ENCODE measurements at places on chromosomes 6 and 20.

DNA sequence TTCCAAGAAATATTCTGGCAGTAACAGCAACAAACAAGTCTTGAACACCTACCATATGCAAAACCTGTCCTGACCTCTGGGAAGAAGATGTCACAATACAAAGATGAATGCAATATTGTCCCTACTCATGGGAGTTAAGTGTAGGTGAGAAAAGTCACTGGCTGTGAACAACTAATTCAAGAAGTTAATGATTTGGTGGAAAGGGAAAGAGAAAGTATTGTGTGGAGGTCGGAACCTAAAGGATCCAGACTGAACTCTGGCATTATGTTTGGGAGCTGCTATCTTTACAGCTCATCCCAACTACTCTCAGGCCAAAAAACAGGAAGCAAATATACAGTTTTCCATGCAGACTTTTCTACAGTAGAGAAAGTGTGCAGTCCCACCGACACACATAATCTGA lies 285.3 kb upstream of the PRDM1 start:
- peak; percentile 22 for DNase-seq

DNA sequence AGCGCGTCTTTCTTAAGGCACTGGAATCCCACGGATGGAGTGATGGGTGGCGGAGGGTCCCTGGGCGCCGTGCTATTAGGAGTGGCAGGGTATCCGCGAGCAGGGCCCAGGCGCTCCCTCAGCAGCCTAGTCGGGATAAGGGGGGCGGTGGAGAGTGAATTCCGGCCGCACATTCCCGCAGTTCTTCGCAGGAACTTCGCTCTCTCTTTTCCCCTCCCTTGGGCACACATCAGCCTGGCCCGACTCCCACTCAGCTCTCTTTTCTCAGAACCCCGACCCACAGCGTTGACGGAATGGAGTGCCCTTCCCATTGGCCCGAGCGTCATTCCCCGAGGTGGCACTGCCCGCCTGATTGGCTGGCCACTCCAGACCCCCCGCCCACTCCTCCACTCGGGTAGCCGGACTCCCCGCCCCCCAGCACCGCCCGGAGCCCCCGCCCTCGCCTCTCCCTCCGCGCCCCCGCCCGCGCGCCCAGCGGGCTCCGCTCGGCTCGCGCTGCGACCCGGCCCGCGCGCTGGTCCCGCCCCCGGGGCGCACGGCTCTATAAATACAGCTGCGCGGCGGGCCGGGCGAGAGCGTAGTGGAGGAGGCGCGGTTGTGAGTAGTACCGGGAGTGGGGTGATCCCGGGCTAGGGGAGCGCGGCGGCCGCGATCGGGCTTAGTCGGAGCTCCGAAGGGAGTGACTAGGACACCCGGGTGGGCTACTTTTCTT lies at the start of gene ID4:
Gene ID4 (plus strand): TSS at position 572 of the 712 bp plus-strand sequence. CDS start 385 bp downstream, outside the sequence.
- no peak for DNase-seq

DNA sequence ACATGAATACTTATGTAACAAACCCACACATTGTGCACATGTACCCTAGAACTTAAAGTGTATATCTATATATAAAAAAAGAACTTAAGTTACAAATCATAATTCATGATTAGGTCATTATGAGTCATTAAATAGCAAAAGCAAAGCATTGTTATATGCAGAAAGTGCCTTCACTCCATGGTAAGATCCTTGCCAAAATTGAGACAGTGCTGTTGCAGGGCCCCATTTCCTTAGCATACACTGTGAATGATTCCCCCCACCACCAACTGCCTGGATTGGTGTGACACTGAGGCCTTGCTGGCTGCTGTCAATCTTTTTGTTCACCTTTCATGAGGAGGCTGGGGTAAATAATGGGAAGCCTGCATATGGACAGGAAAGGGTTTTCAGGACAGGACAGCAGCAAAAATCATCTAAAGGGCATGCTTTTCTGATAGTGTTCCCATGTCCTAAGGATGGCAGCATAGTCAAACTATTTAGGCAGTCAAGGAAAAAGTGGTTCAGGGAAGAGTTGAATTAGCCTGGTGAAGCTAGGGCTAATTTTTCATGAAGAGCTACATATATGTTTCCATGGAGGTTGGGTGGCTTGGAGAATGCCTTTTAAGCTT lies 188.2 kb upstream of the ASCC3 start:
- DNase-seq: no peak

- peak; percentile 32 for DNase-seq
Measured at GRCh38 chr6:111565326-111566221, 40.1 kb downstream of the TRAF3IP2 start.

- peak; percentile 88 for DNase-seq
Measured at GRCh38 chr20:24948939-24949679, at the start of gene CST7. Gene CST7 (plus strand): TSS chr20:24949269. CDS start chr20:24949506, 237 bp downstream.

DNA sequence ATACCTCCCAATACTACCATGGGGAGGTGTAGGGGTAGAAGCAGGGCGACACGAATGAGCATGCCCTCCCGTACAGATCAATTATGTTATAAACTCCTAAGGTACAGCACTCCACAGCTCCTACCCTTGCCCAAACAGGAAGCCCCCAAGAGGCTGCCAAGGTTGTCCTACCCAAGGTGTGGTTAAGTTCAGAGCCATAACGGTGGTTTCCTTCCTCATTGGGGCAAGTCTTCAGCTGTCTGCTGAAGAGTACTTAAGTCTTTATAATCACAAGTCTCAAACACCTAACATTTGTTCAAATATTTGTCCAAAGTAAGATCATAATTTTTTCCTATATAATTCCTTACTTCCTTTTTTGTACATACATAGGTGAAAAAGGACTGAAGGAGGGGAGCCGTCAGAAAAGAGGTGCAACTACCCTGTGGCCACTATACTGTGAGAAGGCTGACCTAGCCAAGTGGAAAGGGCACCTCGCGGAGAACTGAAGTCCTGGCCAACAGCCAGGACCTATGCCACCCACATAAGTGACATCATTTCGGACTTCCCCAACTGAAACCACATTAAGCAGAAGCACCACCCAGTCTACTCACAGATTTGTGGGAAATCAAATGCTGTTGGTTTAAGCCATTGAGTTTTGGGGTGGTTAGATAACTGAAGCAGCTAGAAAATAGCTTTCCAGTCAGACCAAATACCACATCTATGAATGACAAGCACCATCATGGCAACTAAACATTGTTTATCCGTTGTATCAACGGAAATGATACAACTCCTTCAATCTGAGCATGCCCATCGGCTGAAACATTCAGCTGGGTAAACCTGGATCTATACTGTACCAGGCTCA lies 2.9 kb upstream of the RAB22A start:
- peak; percentile 90 for DNase-seq

DNA sequence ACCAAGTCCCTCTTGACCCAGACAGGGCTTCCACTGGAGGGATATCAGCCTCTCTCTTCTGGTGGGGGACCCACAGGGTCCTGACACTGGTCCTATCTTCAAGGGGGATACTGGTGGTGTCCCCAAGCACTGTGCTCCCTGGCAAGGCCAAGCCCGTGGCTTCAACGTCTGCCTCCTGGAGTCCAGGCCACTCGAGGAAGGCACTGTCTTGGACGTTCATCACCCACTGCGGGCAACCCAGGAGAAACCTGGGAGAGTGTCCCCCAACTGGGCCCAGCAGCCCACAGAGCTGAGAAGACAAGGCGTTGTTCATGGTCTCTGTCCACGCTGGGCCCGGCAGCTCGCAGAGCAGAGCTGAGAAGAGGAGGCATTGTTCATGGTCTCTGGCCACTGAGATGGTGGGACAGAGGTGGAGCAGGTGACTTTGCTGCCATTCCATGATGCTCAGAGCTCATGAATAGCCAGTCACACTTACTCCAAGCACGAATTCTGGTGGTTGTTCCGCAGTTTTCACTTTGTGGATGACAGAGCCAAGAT lies 37.5 kb upstream of the FRMD1 start:
- no peak for DNase-seq

- peak; percentile 21 for DNase-seq
Measured at GRCh38 chr6:144722925-144723324, 437.8 kb downstream of the UTRN start.

- DNase-seq: peak; percentile 88
Measured at GRCh38 chr6:20400456-20401204, 1.0 kb upstream of the E2F3 start.

DNA sequence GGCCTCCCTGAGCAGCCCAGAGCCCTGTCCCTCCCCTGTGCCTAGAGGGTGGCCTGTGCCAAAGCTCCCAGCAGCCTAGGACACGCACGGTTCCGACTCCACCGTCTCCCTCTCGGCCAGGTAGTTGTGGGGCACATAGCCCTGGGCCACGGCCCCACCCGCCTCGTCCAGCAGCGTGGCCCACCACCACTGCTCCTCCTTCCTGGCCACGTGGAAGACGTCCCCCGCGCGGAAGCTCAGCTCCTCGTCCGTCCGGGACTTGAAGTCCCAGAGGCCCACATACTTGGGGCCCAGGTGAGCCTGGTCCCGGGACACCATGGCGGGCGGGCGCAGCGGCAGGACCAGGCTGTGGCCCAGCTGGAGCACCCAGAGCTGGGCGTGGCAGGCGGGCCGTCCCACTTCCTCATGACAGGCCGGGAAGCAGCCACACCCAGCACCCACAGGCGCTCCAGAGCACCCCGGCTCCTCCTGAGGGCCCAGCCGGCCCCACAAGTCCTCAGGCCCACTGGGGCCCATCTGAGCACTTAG lies at the start of gene PTK6:
Gene PTK6 (minus strand): TSS at position 380 of the 528 bp plus-strand sequence. CDS start 62 bp downstream, at position 318.
- DNase-seq: no peak

DNA sequence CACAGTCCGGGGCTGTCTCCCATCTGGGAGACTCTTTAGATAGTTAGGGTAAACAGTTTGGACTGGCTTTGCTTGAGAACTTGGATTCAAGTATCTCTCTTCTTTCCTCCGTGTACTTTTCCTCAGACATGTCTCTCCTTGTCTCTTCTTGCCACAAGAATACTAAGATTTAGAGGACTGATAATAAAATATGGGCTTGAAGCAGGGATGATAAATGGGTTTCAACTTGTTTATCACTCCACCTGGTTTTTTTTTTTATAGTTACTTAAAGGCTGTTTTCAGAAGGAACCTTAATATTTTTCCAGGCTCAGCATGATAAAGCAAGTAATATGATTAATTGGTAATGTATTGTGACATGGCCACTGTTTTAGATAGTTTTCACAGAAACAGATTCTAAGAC lies 40.9 kb upstream of the KIF13A start:
- no peak for DNase-seq

- DNase-seq: no peak
Measured at GRCh38 chr20:62639765-62640164, 2.5 kb upstream of the SLCO4A1 start.

DNA sequence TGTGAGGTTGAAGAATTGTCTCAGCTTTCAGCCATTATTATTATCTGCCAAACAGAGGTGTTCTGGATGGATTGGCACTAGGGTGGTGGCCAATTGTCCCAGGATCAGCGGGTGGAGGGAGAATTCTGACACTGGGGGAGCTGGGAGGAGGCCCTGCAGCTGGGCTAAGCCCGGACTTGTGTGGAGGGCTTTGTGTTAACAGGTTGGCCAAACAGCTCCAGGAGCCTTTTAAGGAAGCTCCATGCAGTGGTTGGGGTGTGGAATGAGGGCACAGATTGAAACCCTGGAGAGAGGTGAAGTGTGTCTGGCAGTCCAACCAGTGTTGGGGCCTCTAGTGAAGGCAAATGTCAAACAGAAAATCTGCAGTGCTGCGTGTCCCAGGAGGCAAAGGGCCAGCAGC lies 135.8 kb downstream of the IMPG1 start:
- no peak for DNase-seq

- DNase-seq: no peak
Measured at GRCh38 chr6:37920667-37921066, 101.1 kb downstream of the ZFAND3 start.

DNA sequence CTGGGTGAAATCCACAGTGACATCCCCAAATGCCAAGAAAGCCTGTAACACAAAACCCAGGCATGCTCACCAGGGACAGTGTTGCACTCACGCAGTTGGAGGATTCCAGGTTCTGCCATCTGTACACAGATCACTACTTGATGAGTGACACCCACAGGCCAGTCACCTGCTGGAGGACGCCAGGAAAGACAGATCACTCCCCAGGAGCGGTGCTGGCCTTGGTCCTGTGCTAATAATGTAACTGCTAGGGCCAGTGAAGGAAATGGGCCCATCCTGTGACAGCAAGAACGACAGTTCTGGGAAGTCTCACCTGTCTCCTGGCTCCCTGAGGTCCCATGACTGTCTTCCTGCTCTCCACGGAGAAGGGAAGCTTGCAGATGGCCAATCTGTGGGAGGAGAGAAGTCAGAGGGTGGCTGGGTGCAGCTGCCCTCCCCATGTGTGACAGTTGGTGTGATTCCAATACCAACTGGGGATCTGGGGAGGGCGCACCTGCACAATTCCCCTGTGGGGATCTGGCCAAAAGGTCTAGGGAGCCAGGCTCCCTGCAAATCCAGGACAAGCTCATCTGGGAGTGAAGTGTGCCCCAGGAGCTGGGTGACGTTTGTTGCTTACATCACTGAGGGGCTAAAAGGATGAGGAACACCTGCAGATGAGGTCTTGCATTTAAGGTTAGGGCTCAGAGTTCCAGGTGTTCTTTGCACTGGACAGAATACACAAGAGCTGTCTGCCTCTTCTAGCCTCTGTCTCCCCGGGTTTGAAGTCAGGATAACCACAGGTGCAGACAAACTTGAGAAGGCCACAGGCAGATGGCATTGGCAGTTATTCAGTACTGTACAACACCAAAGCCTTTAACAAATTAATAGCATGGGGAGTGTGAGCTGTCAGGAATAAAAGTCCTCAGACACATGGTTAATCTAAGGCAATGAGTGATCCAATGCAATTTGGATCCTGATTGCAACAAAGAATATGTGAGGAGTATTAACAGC lies 10.3 kb downstream of the ZNF337 start:
- DNase-seq: no peak

GRCh38 chr6:37314487-37315156 lies 39.2 kb upstream of the RNF8 start:
- DNase-seq: peak; percentile 100

- no peak for DNase-seq
Measured at GRCh38 chr6:169237496-169238134, 16.0 kb downstream of the THBS2 start.

- no peak for DNase-seq
Measured at GRCh38 chr20:49674383-49675352, 39.0 kb downstream of the B4GALT5 start.

DNA sequence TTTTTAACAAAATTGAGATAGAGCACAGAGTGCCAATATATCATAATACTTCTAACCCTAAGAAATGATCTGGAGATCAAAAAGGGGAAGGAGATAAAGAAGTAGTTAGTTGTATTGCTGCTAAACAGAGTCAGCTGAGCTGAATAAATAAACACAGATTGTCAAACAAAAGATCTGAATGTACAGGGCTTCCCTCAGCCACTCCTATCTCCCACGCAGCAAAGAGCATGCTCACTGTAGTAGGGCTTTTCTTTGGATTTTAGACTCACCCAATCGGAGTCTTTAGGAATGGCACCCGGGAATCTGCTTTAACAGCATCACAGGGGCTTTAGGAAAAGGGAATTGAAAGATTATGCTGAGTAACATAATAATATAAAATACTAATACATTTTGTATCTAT lies 222.2 kb upstream of the STXBP5 start:
- DNase-seq: peak; percentile 15

GRCh38 chr6:57044568-57044967 lies 1.9 kb upstream of the KIAA1586 start:
- no peak for DNase-seq

GRCh38 chr6:133917781-133918180 lies 28.9 kb downstream of the TCF21 start:
- no peak for DNase-seq
